ENCODE measurements at places on chromosomes 2 and 18.

GRCh38 chr18:62245177-62245576 is 58.1 kb downstream of the RELCH start:
- no peak for DNase-seq

DNA sequence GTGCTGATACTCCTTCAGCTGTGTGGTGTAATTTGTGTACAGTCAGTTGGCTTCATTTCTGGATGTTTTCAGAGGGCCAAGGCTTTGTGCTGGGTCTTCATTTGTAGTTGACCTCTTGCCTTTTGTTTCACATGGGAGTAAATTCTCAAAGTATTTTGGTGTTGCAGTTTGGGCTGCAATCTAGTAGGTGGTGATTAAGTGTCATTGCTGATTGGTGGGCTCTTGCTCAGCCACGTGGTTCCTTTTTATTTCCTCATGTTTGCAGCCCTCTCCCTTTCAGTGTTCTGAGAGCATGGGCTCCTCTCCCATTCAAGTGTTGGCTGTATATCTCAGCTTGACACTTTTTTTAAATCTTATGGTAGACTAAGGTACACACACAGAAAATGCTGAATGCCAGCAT is 96.8 kb downstream of the SNTG2 start:
- peak; percentile 56 for DNase-seq

DNA sequence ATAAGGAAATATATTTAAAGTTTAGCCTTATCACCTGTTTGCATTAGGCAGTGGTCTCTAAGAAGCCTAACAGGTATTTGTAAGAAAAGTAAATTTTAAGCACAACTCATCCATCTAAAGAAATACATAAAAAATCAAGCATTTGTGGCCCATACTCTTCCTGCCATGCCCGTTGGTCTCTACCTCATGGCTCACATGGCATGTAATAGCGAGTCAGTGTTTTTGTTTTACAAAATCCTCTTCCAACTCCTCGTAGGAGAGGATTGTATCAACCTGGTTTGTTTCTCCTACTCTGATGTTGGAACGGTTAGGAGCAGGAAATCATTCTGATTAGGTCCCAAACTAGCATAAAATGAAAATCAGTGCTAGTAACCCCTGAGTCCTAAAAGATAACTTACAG is 91.8 kb downstream of the FMNL2 start:
- peak; percentile 48 for DNase-seq

DNA sequence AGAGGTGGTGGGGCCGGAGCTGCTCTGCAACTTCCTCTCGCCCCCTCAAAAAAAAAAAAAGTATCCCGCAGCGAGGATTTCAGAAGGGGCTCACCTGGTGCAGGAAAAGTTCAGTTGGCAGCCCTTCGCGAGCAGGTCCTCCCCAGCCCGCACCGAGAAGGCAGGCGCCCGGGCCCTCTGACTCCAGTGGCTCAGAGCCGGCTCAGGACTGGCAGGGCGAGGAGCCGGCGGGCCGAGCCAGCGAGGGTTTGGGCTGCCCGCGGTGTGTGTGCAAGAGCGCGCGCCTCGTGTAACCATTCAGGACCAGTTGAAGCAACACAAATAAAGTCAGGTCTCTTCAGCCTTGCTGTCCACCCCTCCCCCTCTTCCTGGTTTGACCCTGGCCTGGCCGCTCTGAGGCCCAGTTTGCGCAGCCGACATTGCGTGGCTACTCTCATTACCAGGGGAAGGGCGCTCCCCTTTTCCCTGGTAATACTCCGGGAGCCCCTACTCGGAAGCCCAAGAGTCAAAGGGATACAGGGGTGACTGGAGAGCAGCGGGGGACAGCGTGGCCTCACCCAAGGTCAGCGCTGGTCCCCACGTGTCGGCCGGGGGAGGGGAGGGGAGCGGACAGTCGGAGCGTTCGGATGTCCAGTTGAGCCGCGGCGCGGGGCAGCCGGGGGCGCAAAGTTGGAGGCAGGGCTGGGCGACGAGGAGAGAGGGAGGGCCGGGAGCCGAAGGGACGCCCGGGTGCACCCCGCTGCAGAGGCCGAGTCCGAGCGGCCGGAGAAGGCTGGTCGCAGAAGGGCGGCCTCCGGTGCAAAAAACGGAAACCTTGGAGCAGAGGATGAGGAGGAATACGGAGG is 12.3 kb downstream of the EN1 start:
- DNase-seq: no peak

- peak; percentile 66 for DNase-seq
These were observed 113.4 kb upstream of the CYP26B1 start for GRCh38 chr2:72261076-72261475.

GRCh38 chr2:30379481-30379880 is 67.6 kb upstream of the LCLAT1 start:
- no peak for DNase-seq

GRCh38 chr2:26495705-26496297 is 17.9 kb upstream of the OTOF start:
- DNase-seq: no peak

GRCh38 chr2:240305369-240305962 is 130.0 kb upstream of the GPC1 start:
- DNase-seq: no peak

DNA sequence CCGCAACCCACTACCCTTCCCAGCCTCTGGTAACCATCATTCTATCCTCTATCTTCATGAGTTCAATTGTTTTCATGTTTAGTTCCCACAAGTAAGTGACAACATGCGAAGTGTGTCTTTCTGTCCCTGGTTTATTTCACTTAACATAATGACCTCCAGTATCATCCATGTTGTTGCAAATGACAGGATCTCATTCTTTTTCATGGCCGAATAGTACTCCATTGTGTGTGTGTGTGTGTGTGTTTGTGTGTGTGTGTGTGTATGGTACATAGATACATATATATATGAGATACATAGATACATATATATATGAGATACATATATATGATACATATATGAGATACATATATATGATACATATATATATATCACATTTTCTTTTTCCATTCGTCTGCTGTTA is 196.3 kb upstream of the STK17B start:
- DNase-seq: no peak

DNA sequence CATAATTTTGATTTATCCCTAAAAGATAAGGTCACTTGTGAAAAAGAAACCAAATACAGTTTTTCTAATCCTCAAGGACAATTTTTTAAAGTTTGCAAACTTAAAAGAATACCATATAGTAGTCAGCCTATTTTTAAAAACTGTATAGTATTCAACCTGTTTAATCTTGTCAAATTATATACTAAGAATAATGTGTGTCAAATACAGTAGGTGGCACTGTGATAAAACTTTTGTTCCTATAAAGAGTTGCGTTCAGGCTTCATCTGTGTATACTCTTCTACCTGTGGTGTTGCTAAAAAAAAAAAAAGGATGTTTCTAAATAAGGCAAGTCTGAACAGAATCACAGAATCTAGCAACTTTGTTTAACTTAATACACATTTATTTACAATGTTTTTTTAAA is 68.6 kb downstream of the CCDC138 start:
- peak; percentile 38 for DNase-seq

DNA sequence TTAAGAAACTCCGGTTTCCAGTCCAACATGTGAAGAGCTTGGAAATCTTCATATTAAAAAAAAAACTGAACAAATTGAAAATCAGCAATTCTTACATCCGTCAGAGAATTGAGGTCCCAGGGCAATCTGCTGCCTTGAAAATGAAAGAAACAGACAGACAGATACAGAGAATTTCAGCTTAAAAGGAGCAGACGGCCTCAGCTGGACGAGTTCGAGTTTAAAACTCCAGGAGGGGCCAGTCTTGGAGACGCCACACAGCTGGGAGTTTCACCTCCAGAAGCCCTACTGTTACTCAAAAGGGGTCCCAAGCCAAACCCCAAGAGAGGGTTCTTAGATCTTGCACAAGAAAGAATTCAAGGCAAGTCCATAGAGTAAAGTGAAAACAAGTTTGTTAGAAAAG is 226.5 kb upstream of the ARL4C start:
- DNase-seq: no peak

- DNase-seq: no peak
These were observed 292.9 kb upstream of the TMEFF2 start for GRCh38 chr2:192487636-192488035.

GRCh38 chr2:225697936-225698335 is 298.4 kb downstream of the NYAP2 start:
- DNase-seq: no peak

GRCh38 chr2:114025030-114025429 is 135.1 kb downstream of the ACTR3 start:
- no peak for DNase-seq

DNA sequence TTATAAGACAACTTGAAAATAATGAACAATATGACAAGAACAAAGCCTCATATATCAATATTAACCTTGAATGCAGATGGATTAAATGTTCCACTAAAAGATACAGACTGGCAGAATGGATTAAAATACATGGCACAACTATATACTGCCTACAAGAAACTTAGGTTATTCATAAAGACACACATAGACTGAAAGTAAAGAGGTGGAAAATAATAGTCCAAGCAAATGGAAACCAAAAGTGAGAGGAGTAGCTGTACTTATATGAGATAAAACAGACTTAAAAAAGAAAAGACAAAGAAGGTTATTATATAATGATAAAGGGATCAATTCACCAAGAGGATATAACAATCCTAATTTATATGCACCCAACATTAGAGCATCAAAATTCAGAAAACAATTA is 18.2 kb downstream of the LMAN1 start:
- DNase-seq: no peak

GRCh38 chr2:240178564-240178963 is 38.1 kb upstream of the OTOS start:
- no peak for DNase-seq

- DNase-seq: no peak
These were observed 84.3 kb upstream of the GRB14 start for GRCh38 chr2:164705412-164706167.

GRCh38 chr18:13178976-13179375 is 39.6 kb upstream of the LDLRAD4 start:
- peak; percentile 14 for DNase-seq

DNA sequence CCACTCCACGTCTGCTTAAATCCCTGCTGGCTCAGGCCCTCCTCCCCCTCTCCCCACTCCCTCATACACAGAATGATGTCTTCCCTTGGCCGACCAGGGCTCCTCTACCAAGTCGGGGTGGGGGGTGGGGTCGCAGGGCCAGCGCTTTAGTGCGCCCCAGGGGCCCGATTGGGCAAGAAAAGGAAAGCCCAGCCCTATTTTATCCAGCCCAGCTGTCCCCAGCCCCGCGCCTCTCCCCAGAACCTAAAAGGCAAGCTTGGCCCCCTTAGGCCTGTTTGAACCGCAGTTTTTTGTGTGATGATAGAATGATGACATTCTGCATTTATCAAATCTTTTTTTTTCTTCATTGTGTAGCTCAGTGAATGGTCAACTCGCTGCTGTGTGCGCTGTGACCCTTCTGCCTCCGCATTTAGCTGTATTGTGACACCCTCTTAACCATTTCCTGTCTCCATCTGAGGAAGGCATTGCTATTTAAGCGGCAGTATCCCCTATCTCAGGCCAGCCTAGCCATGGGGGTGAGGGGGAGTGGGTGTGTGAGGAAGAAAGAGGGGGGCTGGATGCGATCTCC is 231.4 kb downstream of the HAUS1 start:
- peak; percentile 36 for DNase-seq

GRCh38 chr2:196750291-196750923 is 49.1 kb downstream of the GTF3C3 start:
- DNase-seq: no peak

GRCh38 chr18:76265497-76266235 is 229.4 kb downstream of the ZNF516 start:
- peak; percentile 38 for DNase-seq

GRCh38 chr2:216743781-216744180 is 48.4 kb upstream of the IGFBP5 start:
- peak; percentile 83 for DNase-seq

DNA sequence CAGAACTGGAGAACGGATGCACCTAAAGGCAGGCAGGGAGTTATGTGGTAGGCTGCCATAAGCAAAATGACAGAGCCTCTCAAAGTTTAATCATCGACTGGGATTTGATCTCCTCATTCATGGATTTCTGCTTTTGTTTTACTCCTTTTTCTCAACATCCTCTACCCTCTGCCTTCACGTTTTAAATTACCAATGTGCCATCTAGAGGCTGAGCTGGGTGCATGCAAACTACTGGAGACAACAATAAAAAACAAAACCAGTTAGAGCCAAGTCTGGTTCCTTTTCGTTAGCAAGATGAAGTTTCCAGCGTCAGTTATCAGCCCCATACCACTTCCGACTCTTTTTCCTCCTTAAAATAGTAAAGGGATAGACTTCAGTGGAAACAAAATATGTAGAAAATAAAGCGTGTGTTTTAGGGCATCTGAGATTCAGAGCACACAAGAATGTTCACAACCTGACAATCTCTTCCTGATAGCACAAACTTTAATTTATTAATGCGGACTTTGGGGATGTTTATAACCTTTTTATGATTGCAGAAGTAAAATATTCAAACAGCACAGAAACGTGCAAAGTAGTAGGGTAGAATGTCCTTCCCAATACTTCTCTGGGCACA is 117.0 kb downstream of the LAMA1 start:
- peak; percentile 53 for DNase-seq

- DNase-seq: no peak
These were observed 683.0 kb upstream of the PKDCC start for GRCh38 chr2:41364842-41365241.

DNA sequence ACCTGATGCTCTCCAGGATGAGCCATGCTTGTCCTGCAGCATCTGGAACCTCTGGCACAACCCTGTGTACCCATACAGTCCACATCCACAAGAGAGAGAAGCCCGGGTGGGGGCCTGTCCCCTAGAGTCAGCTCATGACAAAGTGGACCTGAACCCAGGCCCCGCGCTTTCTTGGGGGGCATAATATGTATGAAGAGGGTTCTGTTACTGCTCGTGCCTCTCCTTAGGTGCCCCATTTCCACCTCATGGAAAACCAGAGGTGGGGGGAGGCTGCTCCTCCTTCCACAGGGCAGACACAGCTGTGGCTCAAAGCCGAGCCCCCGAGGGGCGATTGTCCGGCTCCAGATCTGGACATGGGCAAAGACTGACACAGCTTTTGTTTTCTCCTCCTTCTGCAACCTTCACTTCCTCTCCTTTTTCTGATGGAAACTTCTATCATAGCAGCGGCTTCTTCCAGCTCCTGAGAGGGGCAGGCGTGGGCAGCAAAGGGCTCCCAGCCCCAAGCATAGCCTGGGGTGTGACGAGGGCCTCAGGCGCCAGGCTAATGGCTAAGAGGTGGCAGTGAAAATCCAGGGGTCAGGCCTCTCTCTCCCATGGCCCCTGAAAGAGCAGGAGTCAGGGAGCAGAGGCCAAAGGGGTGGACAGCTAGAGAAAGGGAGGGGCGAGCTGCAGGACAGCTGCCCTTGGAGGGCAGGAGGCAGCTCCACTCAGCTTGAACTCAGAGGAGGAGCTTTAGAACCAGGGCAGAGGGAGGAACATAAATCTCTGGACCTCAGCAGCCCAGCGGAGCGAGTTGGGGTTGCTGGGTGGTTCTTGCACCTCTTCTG is 155.5 kb downstream of the ZFP36L2 start:
- DNase-seq: no peak

GRCh38 chr18:61203151-61203550 is 130.1 kb upstream of the CDH20 start:
- peak; percentile 23 for DNase-seq
